ENCODE measurements at places on chromosomes 2 and 18.

- DNase-seq = no peak
These were observed 55.1 kb downstream of the RALBP1 start for GRCh38 chr18:9530226-9531009.

- DNase-seq = no peak
These were observed 34.1 kb downstream of the RASGRP3 start for GRCh38 chr2:33510586-33510968.

DNA sequence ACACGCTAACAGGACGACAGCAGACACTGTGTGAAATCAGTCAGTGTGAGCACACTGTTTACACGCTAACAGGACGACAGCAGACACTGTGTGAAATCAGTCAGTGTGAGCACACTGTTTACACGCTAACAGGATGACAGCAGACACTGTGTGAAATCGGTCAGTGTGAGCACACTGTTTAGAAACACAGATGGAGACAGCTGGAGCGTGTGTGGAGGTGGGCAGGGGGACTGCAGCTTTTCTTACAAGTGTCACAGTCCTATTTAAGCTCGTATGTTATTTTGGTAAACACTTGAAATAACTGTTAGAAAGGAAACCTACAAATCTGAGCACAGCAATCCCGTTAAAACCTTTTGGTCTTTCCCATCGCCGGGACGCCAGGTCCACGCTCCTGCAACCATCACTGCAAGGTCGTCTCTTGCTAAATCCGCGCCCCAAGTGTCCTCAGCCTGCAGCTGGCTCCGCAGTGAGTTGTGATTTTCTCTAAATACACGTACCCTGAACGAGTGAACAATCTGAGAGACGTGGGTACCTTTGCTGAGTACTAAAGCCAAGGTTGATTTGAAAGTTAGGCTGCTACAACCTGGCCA lies 58.9 kb upstream of the CTDP1 start:
- no peak for DNase-seq

DNA sequence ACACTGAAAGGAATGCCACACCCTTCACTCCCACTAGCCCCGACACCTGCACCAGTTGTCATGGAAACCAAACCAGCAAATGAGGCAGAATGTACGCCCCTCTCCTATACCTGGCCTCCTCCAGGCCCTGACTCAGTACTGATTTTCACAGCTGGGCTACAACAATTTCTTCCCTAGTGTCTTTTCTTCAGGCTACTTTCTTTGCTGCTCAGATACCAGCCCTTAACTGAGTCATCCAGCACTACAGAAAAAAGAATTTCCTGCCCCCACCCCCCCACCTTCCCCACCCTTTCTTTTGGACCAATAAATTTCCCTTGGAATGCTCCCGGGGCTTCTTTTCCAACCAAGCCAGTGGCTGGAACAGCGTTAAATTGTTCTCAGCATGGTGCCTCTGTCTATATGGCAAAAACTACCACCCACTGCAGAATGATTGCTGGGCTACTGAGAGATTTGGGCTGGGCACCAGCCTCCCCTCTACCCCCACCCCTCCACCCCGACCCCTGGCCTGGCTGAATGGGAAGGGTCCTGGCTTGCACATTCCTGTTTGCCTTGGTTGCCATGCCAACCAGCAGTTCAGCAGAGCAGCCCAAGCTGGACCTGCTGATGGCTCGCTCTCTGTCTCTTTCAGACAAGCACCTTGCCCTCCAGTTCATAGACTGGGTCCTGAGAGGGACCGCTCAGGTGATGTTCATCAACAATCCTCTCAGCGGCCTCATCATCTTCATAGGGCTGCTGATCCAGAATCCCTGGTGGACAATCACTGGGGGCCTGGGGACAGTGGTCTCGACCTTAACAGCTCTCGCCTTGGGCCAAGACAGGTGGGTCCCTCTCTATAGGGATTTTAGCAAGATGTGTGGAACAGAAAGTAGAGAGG lies 11.3 kb downstream of the SLC14A2 start:
- DNase-seq = peak; percentile 21

DNA sequence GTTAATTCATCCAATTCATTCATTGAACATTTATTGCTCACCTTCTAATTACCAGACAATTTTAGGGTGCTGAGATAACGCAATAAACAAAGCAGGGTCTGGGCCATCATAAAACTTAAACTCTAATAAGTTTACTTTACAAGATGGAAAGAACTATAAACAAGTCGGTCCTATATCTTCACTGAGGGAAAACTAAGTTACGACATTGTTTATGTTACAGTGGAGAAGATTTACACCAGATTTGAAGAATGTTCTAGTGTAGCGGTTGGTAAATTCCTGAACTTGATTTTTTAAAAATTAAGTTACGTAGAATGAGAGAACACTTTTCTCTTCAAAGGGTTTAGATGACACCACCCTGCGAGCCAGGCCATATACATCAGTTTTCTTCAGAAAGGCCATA lies 20.7 kb upstream of the FRZB start:
- peak; percentile 33 for DNase-seq

GRCh38 chr2:47735136-47735869 lies 47.6 kb upstream of the MSH6 start:
- peak; percentile 24 for DNase-seq

GRCh38 chr18:3395466-3395865 lies 54.5 kb upstream of the TGIF1 start:
- no peak for DNase-seq

All from adipocyte (in vitro differentiated cells).